ENCODE measurements at places on chromosomes 2 and 18.

DNA sequence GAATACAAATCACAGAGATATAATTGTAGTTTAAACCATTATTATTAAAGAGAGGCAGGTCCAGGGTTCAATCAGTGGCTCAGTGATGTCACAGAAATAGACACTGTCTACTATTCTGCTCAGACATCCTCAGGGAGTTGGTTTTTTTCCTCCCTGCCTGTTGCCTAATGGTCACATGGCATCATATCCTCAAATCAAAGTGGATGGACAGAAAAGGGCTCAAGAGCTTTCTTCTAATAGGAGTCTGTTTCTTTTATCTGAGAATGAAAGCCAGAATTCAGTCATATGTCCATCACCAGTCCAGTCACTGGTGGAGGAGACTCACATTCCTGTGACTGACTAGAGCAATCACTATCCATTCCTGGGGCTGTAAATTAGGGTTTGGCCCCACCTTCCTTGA, 27.9 kb upstream of the EPC2 start:
- no peak for DNase-seq

DNA sequence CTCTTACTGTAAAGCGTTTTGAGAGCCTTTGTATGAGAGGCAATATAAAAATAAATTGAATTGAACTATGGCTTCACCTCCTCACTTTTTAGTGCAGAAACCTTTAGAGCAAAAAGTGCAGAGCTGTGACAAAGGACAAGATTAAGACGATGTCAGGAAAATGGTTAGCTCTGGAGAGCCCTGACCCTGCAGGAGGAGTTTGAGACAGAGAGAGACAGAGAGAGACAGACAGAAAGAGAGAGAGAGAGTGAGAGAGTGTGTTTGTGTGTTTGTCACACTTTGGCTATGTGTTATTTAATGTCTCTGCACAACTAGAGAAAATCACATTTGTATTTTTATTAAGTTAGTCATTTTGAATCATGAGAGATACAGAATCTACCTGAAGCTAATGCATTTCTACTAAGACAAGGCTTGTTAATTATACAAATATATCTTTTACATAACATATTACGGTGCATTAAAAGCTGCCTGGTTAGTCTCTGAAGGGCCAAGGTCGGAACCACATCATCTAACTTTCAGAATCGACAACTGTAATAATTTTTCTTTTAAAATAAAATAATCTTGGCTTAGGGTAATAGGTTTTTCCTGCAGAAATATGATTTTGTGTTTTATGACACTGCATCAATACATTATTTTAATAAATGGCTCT, 423.5 kb upstream of the ZEB2 start:
- no peak for DNase-seq

GRCh38 chr18:29840089-29840488, 1202.5 kb downstream of the DSC3 start:
- DNase-seq = no peak

GRCh38 chr2:231425291-231425810, 29.8 kb downstream of the B3GNT7 start:
- DNase-seq = no peak

DNA sequence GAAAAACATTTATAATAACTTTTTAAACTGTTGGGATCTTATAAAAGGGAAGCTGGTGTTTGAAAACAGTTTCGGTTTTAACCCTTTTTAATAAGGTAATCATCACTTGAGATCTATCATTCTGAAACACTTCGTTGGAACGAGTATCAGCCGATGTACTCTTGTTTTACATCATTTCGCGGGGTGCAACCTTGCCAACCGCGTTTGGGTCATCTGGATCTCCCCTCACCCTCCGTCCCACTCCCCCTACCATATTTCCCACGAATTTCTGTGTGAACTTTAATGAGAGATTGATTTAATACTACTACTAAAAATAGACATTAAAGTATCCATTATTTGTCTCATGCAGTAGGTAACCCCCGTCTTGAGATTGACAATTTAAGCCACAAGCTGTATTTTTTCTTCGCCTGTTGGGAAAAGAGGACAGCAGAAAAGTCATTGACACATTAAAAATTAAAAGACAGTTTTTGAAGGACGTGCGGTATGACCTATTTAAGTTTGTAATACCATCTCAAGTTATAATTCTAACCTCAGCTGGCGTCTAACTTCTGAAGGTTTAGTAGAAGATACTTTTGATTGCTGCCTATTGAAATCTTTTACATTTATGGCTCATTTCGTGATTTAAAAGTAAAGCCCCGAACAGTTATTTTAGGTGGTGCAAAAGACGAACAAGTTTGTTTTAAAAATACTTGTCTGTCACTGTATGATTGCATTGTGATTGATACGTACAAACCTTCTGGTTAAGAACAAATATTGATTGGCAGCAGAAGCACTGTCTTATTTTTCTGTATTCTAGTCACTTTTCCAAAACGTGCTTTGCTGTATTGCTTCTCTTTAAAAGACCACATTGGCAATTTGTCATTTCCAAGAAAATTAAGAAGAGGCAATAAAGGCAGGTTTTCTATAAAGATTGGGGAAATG, 1.5 kb downstream of the CREB1 start:
- peak; percentile 44 for DNase-seq

DNA sequence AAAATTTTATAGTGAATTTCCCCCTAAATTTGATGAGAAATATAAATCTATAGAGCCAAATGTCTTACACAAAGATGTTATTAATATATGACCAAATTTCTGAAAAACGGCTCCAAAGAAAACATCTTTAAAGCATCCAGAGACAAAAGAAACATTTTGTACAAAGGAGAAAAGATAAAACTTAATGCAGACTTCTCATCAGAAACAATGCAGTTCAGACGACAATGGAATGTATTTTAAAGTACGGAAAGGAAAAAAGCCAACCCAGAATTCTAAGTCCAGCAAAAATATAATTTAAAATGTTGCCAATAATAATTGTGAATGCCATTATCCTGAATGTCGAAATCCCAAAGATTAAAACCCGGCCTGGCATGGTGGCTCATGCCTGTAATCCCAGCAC, 129.4 kb downstream of the MCFD2 start:
- DNase-seq = no peak

DNA sequence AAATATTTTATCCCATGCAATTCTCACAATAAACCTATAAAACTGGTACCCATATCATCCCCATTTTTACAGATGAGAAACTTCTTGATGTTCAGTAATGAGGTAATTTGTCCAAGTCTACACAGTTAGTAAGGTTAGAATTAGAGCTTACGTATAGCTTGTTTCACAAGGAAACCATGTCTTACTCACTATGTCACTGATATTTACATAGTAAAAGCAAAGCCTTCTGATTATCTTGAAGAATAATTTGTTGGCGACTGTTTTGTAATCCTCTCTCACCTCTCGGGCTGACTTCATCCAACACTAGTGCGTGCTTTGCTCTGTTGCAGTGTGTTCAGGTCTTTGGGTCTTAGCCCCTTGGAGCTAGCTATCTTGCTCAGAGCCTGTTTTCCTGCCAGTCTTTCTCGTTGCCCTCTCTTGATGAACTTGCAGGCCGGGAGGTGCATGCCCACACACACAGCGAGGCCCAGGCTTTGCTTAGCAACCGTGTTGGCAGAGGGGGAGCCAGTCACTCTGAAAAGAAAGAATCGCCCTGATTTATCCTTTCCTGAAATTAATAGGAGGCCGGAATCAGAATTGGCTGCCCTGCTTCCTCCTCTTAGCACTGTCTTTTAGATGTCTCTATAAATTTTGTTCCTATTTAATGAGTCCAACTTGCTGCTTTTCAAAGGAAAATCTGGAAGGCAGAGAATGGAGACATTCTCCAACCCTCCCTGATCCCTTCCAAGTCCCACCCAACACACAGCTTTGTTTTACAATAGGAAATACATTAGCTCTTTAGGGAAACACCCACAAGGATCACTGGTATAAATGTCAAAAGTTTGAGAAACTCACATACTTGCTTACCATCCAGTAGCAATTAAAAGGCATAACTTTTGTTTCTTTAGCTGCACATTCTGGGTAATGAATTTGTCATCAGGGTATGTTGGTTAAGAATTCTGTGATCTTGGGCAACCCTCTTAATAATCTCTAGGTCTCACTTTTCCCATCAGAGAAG, 97.6 kb upstream of the SEC11C start:
- DNase-seq = no peak

GRCh38 chr2:120929829-120930228, 194.2 kb downstream of the GLI2 start:
- DNase-seq = no peak

DNA sequence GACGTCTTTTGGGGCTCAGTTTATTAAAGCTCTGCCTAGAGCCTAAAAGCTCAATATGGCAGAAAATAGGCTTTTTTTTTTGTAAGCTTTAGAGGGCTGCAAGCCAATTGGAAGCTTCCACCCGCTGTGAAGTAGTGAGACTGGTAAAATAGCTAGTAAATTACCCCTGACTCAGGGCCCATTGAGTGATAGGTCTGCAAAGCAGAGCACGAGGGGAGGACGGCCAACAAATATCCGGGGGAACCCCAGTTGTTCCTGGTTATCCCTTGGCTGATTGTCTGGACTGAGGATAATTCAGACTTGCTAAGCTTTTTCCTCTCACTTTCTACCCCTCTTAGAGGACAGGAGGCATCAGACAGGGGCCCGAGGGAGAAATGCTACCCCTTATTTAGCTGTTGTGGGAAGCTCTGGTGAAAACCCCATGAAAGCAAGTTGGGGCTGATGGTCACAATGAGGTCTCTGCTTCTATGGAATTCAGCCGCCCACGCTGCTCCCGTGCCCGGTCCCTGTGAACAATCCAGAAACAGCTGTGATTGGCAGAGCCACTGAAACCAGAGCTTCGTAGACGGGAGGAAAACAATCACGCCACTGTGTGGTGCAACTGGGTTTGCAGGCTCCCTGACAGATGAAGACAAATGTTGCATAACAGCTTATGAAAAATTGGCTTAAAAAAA, 141.9 kb upstream of the LGALSL start:
- no peak for DNase-seq

DNA sequence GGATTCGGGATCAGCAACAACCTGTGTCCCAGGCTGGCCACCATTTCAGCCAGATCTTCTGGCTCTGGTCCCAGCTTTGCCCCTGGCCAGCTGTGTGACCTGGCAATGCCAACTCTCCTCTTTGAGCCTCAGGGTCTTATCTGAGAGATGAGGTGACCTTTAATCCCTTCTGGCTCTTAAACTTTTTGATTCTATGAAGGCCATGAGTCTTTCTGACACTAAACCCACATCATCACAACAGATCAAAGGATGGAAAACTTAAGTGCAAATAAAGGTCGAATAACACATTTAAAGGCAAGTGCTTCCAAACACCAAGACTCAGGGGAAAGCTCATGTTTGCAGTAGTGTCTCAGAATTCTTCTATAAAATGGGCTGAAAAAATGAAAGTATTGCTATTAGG, 491.8 kb upstream of the NRP2 start:
- no peak for DNase-seq

GRCh38 chr2:119208791-119209203, 14.8 kb upstream of the STEAP3 start:
- DNase-seq = no peak

GRCh38 chr2:47078541-47079482, 76.3 kb downstream of the STPG4 start:
- no peak for DNase-seq

- DNase-seq = no peak
Observed at GRCh38 chr2:181131584-181131983, 151.2 kb downstream of the UBE2E3 start.

DNA sequence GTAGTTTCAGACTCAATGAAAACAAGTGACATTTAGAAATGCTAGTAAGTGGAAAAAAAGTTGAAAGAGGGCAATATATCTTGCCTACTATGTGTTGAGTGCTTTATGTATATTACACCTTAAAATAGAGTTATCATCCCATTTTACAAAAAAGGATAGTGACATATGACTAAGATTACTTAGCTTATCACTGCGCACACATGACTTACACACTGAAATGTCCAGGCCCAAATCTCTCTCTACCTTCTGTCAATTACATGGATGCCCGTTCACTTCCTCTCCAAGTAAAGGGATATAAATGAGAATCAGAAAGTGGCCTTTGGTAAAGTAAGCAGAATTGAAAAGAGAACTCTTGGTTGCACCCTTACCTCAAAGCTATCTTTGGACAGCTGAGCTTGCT, 3.6 kb upstream of the PARD3B start:
- DNase-seq = no peak

DNA sequence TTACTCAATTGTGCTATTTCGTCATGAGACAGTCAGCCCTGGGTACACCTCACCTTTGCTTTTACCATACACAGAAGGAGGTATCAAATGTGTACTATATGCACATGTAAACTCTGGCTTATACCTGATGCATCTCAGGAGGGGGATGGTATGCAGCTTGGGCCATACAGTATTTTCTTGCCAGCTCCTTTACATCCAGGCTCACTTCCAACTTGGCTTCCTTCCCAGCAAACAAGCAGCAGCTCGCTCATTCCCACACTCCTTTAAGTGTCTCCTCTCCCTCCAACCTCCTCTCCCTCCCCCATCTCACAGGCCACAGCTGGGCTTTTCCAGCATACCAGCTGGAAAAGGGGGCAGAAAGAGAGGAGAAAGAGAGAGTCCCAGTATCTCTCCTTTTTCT, 9.6 kb downstream of the MARCHF4 start:
- DNase-seq = no peak

DNA sequence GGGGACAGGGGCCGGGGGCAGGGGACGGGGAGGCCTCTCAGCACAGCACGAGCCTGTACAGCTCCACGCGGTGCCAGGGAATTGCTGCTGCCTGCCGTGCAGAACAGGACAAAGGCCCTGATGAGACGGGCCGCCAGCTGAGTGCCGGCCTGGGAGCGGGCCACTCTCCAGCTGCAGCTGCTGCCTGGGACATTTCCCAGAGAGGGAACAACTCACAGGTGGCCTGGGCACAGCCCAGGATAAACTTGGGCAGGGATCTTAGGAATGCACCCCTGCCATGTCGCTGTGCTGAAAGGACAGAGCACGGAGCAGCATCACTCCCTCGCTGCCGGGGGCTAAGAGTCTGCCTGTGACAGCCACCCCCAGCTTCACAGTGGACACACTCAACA, 38.8 kb downstream of the CENPO start:
- DNase-seq = no peak
